Thoracic aorta (tissue), 2 donors: ENCODE measurements at places on chromosomes 1 and 21.

GRCh38 chr1:46130606-46131005 lies 1.8 kb downstream of the PIK3R3 start:
- no peak for DNase-seq

DNA sequence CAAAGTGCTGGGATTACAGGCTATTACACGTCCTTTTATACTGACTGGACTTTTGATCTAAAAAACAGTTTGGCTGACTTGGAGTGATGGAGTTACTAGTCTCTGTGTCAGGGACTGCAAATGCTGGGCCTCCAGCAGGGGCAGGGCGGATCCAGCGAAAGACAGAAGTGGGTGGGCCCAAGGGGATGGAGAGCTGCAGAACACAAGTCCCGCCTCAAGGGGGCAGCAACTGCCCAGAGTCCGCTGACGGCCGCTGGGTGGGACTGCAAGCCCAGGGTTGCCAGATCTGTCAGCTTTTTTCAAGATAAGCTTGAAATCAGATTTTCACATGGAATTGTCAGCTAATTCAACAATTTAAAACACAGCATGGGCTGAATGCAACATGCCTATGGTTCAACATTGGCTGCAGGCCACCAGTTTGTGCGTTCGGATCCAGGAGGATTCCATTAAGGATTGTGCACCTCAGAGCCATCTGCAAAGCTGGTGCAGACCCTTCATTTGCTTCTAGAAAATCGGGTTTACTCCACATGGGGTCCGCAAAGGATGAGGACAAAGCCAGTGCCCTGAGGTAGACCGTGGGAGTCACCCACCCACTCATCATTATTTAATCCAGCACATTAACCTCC lies 10.7 kb downstream of the STMN1 start:
- peak; percentile 65 for DNase-seq

GRCh38 chr1:51966559-51966958 lies 23.9 kb downstream of the RAB3B start:
- DNase-seq = no peak

DNA sequence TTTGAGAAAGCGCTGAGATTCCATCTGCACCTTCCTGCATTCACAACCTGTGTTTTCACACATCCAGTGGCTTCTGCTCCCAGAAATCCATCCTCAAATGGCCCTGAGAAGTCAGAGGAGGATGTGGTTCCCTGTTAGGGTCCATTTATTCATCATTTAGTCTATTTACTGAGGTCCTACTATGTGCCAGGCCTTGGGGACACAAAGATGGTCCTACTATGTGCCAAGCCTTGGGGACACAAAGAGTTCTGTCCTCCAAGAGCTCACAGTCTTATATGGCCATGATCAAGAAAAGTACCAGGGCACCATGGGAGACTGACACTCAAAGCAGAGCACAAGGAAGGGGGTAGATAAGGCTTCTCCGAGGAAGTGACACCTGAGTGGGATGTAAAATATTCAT lies 147.1 kb upstream of the ATP1B1 start:
- no peak for DNase-seq
